GF-D8 (cell line): ENCODE measurements at places on chromosomes 5 and 9.

- DNase-seq: no peak
Observed at GRCh38 chr9:77038281-77039036, 19.0 kb downstream of the FOXB2 start.

DNA sequence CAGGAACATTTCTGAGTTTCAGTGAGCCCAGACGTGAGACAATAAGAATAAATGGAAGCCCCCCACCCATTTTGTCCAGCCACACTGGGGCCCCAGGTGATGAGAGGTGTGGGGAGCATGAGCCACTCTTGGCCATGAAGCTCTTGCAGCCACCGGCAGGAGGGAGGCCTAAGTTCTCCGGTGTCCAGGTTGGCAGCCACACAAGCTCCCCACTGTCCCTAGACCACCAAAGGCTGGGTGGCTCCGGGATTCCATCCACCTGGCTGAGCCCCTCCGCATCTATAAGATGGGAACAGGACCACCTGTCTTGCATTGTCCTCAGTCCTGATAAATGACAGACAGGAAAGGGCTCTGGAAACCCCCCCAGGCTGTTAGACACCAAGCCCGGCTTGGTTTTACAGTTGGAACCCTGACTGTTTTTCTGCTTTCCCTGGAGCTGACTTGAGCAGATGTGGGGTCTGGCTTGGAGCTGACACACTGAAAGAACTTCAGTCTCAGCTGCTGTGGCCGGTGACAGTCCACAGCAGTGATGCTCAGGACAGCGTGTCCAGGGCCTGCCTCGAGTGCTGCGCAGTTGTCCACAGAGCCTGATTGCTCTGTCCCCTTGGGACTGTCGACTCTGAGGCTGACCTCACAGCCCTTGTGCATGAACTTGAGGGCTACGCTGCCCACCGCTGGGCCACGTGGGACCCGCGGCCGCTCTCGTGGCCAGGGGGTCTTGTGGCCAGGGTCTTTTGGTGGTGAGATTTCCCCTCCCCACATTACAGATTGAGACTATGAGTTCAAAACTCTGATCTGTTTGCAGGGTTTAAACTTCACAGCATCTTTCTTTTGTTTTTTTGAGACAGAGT is 74.8 kb downstream of the PSMB7 start:
- no peak for DNase-seq

DNA sequence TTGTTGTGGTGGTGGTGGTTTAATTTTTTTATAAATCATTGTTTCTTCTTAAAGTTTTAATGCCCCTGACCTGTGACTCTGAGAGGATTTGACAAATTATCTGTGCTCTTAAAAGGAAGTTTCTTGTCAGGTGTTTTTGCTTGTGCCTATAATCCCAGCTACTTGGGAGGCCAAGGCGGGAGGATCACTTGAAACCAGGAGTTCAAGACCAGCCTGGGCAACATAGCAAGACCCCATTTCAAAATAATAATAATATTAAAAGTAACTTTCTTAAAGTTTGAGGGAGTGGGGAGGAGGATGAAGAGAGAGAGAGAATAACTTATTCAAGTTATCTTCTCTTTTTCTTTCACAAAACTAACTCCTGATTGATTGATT is 12.2 kb upstream of the ERMP1 start:
- DNase-seq: no peak

GRCh38 chr9:74775396-74775795 is 112.3 kb downstream of the TRPM6 start:
- no peak for DNase-seq

DNA sequence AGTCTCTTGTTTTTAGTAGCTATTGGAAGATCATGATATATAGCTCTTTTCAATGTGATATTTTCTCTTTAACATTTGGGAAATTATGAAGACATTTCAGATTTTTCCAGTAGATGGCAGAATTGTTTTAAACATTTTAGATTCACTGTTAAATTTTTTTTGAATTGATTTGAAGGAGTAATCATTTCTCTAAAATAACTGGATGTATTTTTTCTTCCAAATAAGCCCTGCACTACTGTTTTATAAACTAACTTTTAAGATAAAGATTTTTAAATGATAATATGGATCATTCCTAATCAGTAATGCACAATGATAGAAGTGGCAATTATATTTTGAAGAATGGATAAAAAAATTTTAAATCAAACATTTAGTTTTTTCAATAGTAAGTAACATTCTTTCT is 14.2 kb downstream of the NDUFAF2 start:
- no peak for DNase-seq

GRCh38 chr9:71764463-71764862 is 3.9 kb downstream of the CEMIP2 start:
- DNase-seq: no peak

DNA sequence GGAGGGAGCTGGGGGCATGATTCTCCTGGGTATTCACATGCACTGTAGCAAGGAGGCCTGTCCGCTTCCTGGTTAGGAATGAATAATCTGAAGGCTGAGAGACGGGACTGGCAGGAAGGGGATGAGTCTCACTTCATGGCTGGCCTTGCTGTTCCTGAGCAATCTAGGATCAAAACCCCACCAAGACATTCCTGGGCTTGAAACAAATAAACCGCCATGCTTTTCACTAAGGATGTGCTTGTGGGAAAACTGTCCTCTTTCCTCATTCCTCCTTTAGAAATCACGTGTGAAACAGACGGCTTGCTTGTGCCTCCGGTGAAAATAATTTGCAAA is 132.8 kb downstream of the MACROH2A1 start:
- DNase-seq: no peak
